H7 (cell line): ENCODE measurements at places on chromosomes 6 and 20. TPM values are rescaled to one million over a fixed set of nuclear protein-coding genes. Genes with fewer than 3 reads are reported as not detected.

DNA sequence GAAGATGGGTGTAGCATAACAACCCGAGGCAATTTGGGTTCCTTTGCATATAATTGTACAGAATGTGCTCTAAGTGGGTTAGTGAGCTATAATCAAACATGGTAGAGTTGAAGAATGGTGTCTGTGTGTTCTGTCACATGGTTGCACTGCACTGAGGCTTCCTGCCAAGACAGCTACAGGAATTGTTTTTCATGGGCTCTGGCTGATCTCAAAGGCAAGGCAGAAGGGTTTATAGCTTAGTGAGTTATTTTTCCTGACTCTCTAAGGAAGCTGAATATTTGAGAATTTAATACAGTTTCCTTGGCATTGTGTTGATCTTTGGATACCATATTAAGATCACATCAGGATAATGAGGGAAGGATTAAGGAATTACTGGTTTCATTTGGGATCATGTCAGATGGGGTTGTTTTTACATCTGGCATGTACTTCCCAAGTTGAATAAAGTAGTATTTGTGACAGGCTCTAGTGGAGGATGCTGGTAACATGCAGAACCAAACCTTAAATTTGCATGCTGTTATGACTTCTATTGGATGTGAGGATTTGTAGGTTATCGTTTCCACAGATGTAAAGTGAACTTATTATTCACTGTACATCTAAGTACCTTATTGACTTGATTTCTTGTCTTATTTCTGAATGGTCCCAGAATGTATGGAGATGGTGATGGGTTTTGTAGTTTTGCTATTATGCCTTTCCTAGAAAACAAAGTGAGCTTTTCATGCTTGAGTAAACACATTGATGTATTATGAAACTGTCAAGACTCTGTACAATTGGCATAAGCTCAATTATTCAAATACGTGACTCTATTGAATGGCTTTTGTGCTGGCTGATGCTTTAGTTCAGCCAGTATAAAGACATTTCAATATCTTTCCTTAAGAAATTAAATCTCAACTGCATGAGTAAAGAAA lies 43.3 kb downstream of the LRRC1 start:
- DNase-seq = no peak

- DNase-seq = no peak
These were observed 1.8 kb downstream of the SSR1 start for GRCh38 chr6:7311176-7311575.

DNA sequence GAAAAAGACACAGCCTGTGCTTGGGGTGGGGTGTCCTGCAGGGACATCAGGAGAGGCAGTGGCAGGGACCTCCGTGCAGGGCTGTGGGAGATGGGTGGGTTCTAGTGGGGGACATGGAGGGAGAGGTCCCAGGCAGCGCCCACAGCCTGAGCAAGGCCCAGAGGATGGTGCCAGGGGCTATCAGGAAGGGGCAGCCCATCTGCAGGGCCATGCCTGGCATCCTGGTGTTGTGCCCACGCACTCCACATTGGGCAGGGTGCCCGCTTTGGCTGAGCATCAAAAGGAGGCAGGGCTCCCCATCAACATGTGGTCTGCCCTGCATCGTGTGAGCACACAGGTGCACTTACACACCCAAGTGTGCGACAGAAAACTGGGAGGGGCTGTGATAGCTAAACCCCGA lies 184.3 kb upstream of the SNX9 start:
- DNase-seq = no peak

DNA sequence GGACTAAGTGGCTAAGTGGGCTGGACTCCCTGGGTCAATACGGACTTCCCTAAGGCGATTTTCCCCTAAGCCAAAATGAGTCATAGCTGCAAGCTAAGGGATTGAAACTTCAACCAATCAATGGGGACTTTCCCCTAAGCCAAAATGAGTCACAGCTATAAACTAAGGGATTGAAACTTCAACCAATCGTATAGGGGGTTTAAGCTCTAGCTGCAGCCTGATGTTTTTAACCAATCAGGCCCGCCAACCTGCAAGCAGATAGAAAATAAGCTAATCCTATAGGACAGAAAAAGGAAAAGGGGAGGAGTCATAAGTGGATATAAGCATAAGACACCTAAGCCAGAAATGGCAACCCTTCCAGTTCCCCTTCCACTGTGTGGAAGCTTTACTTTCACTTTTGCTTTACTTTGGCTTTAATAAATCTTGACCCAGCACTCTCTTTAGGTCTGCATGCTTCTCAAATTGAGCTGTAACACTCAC lies 655.0 kb upstream of the HS3ST5 start:
- DNase-seq = no peak

DNA sequence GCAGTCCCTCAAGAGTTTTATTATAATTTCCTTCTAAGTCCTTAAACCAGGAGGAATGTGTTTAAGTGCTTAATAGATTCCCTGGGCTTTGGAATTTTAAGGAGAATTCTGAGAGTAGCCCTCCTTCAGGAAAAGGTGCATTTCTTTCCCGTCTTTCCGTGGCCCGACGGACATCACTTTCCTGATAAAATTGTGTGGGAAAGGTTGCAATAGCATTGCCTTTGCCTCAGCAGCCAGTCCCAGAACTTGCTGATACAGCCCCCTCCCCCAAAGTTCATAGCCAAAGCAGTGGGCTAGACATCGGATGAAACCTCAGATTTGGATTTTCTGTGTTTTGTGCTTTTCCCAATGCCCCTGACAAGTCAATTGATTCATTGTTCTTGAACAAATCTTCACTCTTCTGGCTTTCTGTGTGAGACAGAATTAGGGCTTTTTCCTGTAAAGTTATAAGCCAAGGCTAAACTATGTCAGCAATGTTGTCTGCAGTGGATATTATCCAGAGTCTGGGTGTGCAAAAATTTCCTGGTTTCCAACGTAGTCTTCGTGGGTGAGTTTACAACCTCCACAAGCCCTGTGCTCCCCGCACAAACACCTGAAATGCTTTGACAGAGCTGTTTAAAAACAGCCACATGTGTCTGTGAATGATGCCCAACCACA lies 1.1 kb upstream of the SMOC2 start:
- DNase-seq = peak; percentile 18

DNA sequence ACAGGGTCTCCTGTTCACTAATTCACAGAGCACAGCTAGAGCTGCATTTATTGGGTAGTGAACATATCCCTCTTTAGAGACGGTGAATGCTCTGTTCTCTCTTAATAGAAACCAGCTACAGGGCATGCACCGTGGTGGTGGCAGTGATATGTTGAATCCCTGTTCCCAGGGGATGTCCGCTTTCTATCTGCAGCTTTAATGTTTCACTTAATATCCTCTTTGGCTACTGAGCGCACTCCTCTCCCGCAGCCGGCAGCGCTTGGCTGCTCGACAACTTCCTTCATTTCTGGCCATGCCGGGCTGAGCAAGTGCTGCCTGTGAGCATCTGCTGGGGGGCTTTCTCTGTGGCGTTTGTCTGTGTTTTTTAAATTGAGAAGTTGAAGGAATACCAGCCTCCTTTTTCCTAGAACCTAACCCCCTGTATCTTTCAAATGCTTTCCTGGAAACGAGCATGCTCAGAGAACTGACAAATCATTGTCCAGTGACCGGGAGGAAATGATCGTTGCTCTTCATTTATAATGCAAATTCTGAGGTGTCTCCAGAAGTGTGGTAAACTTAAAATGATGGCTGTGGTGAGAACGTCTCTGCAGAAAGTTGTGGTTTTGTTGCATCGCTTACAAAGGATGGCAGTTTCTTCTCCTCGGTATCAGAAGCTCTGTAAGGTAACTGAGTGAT lies 297.9 kb downstream of the UTRN start:
- DNase-seq = no peak

GRCh38 chr6:22124756-22125155 lies 172.1 kb downstream of the PRL start:
- DNase-seq = no peak

DNA sequence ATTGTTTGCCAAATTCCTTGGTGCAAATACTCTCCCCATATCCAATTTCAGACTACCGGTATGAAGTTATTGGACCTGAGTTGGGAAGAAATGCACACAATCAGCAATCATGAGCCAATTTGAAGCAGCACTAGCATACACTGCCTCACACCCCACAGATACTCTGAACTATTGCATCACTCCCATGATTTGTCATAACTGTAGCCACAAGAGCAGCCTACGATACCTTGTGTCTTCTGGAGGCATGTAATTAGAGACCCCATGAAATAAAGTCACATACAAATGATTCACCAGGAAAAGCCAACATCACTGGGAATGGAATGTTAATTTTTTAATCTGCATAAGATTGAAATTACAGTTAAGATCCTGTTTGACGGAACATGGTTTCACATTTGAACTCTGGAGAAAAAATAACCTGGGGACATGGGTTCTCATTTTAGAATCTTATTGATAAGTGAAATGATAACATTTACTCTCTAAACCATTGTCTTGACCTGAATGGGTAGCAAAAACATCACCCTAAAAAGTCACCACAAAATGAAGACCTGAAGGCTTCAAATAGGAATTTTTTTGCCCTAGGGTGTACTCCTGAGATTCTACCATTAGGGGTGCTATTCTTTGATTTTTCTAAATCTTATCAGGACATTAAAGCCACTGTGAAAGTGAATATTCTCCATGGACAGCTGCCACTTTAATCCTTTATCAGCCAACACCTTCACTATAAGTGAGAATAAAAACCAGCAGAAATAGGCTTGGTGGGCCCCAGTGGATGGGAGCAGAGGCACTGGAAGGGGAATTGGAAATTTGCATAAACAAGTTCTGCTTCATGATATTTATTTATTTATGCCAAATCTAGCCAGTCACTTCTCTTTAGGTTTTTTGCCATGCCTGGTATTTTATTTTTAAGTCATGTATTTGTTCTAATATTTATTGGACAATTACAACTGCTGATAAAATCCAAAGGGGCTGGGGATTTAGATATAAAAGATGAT lies 34.5 kb upstream of the HBS1L start:
- peak; percentile 24 for DNase-seq

- DNase-seq = no peak
These were observed 24.9 kb downstream of the TGM2 start for GRCh38 chr20:38139977-38140753.

- DNase-seq = no peak
These were observed 484.0 kb downstream of the C6orf118 start for GRCh38 chr6:164825386-164825785.

DNA sequence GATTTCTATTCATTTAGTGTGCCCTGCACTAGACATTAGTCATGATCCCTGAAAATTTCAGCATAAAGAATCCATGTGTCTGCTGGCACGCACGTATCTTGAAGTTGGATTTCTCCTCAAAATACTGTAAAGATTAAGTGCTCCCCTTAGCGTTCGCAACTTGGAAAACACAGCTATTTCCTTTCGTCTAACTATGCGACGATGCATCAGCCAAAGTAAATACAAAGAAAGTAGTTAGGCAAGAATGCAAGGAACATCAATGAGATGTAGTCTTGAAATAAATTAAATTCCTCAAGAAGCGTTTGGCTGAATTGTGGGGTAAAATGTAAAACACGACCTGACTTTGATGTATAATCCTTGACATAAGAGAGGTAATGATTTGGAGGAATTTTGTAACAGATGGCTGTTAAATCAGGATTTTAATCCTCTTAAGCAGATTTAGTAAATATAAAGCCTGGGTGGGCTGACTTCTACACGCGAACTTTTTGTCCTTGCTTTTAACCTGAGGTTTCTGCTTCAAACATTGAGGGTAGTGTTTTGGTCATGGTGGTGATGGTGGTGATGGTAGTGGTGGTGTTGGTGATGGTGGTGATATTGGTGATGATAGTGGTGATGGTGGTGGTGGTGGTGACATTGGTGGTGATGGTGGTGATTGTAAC lies 88.2 kb downstream of the FOXF2 start:
- DNase-seq = no peak

GRCh38 chr20:59031564-59032022 lies 542 bp downstream of the ATP5F1E start:
- no peak for DNase-seq

GCNT2 gene
- 33.4 and 52.5 TPM in 2 replicates for total RNA-seq

PRND gene
- total RNA-seq = 0.21 TPM in 1 of 2 replicates, not detected in the other

ERVFRD-1 gene
- not detected in 2 replicates for total RNA-seq

ZMYND8 gene
- 28.1 and 36.2 TPM in 2 replicates for total RNA-seq

CNBD2 gene
- 4.8 and 6.0 TPM in 2 replicates for total RNA-seq
